ENCODE measurements at places on chromosomes 12 and 14. TPM values are rescaled to one million over a fixed set of nuclear protein-coding genes. Genes with fewer than 3 reads are reported as not detected.

The CALM1 gene
- 455 TPM for total RNA-seq

The SLCO1B3 gene
- not detected for total RNA-seq

The MYF5 gene
- not detected for total RNA-seq

The NELL2 gene
- total RNA-seq = not detected

The ZFYVE21 gene
- total RNA-seq = 76.9 TPM

The CBLN3 gene
- total RNA-seq = 11.4 TPM

The SLC25A47 gene
- not detected for total RNA-seq

The KRT75 gene
- total RNA-seq = not detected

The HDAC7 gene
- total RNA-seq = 49.3 TPM

The GPR68 gene
- 23.2 TPM for total RNA-seq

The ANGEL1 gene
- total RNA-seq = 7.7 TPM

The GLIPR1L2 gene
- 1.3 TPM for total RNA-seq

The GPR84 gene
- not detected for total RNA-seq

The HSP90AA1 gene
- 669 TPM for total RNA-seq

The BICDL1 gene
- total RNA-seq = under 0.01 TPM

The KRT6C gene
- total RNA-seq = not detected

The MVK gene
- 54.3 TPM for total RNA-seq

The HOXC13 gene
- not detected for total RNA-seq

The SEC23A gene
- 516 TPM for total RNA-seq

The GPR135 gene
- total RNA-seq = 4.1 TPM

The LBHD2 gene
- total RNA-seq = not detected

The KRT6A gene
- total RNA-seq = under 0.01 TPM

The ANP32D gene
- total RNA-seq = not detected

The NPFF gene
- total RNA-seq = not detected

The CD27 gene
- total RNA-seq = 0.17 TPM

The SSTR1 gene
- total RNA-seq = 1.2 TPM
